ENCODE measurements at places on chromosomes 5 and 9.

DNA sequence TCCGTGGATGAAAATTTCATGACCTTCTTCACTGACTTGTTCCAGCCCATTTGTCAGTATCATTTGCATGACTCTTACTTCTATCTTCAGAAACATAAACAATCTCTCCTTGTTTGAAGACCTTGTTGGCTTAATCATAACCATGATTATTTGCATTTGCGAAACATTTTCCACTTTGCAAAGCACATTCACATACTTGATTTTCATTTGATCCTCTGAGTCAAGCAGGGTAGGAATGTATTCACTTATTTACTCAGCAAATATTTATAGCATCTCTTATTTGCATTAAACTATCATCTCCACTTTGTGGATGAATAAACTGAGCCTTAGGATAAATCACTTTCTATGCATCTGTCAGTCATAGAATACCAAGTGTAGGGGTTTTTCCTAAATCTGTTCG lies 343.0 kb upstream of the SGCD start:
- no peak for DNase-seq

GRCh38 chr9:96232539-96233241 lies 69.3 kb downstream of the HSD17B3 start:
- no peak for DNase-seq

GRCh38 chr5:8861764-8862163 lies 684.1 kb downstream of the SEMA5A start:
- no peak for DNase-seq

DNA sequence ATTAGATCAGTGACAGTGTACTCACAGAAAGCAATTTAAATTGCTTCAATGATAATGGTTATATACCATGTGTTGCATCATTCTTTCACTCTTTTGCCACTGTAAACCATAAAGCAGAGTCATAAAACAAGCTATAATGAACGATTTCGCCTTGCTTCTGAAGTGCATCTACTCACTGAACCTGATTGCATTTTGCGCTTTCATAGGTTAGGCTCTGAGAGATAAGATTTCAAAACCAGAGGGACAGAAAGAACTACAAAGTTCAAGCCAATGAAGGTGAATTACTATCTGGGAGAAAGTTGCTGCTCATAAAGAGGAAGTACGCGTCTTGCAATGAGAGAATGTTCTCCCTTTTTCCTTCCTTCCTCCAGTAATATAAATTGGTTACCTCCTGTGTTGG lies 412.7 kb downstream of the CETN3 start:
- DNase-seq: no peak

DNA sequence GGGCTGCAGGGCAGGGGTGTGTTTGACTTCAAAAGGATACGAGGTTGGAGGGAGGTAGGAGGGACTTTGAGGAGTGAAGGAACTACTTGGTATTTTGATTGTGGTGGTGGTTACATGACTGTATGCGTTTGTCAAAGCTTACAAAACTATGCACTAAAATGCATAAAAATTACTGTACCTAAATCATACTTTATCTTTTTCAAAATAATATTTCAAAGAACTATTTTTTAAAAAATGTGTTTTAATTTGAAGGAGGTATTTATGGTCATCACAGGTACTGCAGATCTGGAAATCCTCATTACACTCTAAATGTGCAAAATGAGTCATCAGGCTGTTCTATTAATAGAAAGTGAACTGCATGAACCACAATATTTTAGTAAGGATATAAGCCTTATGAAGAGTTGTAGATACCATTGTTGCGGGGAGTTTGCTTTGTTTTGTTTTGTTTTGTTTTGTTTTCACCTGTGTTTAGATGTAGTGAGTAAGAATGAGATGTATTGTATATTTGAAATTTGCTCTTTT lies 116.9 kb downstream of the ARRDC3 start:
- DNase-seq: no peak

DNA sequence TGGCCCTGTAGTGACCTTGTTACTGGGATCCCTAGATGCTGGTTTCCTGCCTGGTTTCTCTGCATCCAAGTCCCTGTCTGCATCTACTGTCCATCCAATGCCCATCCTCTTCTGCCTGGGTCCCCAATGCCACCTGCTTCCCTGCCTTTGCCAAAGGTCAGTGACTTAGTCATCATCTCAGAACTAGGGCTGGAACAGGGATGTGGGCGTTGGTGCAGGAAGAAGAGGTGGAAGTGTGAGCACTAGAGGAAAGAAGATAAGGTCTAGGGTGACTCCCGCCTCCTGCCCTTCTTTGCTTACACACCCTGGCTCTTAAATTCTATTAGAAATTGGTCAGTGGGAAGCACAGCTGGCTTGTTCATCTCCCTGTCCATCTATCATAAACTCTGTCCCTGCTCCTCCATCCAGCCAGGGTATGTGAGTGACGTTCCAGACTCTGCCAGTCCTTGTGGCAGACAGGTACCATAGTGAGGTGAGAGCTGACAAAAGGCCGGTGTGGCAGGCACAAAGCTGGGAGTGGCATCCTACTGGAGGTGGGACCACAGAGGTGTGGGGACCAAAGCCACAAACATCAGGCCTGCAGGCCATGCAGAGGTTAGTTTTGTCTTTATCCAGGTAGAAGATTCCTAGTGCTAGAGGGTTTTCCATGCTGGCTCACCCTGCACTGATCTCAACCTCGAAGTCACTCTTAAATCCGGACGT lies 9.2 kb downstream of the PTPN3 start:
- no peak for DNase-seq

GRCh38 chr5:128436749-128437188 lies 101.3 kb downstream of the FBN2 start:
- DNase-seq: no peak

DNA sequence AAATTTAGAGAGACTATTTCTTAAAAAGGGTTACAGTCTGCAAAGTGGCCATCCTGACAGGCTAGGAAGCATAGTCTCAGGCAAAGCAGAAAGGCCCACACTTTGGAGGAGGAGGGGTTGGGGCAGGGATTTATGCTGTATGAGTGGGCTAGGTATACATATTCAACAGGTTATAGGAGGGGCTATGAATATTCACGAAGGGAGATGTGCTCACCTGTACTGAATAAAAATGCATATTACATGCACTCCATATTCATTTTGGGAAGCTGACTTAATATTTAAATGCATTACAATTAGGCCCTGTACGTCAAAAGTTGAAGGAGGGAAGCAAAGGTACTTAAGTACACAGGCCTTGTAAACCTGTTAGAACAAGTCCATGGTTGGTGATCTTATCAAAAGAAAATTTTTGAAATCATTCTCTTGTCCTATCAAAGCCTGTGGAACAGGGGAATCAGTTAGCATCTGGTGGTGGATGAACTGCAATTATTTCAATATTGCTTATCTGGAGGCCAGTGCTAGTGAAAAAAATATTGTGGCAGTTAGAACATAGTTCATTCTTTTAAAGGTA lies 1.6 kb downstream of the CENPP start:
- DNase-seq: no peak

- DNase-seq: no peak
These were observed 97.3 kb upstream of the HMHB1 start for GRCh38 chr5:143714629-143715028.

DNA sequence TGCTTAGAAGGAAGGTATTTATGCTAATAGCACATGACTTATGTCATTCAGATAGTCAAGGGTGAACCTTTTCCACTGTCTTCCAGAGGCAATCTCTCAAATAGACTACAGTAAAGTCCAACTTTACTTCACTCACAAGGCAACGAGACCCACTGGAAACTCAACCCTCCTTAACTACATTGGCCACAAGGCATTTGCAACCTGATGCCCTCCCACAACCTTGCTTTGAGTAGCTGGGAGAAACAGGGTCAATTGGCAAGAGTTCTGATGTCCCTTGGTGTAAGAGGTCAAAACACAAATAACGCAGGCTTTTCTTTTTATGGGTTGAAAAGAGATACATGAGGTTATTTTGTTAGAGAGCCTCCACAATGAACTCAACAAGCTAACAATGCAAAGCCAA lies 6.1 kb downstream of the GAS1 start:
- no peak for DNase-seq

GRCh38 chr5:14465116-14465515 lies 116.5 kb upstream of the OTULINL start:
- no peak for DNase-seq

DNA sequence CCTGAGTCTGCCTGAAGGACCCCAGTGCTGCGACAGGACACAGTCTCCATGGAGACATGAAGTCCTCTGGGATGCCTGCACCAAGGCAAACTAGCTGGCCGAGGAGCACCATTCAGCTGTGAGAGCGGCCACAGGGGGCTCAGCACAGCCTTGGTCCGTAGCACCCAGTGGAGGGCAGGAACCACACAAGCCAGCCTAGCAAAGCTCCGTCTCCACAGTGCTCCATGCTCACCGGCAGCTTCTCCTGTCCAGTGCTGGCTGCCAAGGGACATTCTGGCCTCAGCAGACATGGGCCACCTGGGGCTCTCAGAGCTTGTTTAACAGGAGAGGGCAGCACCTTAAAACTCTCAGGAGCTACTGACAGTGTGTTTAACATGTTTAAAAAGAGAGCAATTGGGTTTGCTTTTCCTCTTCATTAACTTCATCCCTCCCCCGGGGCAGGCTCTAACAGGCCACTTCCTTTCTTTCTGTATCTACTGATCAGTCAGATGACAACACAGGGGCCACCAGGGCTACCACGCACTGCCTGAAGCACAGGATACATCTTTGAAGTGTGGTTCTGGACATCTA lies 57.0 kb downstream of the SECISBP2 start:
- DNase-seq: no peak

- DNase-seq: no peak
These were observed 58.0 kb downstream of the ADAMTS16 start for GRCh38 chr5:5198135-5198534.

DNA sequence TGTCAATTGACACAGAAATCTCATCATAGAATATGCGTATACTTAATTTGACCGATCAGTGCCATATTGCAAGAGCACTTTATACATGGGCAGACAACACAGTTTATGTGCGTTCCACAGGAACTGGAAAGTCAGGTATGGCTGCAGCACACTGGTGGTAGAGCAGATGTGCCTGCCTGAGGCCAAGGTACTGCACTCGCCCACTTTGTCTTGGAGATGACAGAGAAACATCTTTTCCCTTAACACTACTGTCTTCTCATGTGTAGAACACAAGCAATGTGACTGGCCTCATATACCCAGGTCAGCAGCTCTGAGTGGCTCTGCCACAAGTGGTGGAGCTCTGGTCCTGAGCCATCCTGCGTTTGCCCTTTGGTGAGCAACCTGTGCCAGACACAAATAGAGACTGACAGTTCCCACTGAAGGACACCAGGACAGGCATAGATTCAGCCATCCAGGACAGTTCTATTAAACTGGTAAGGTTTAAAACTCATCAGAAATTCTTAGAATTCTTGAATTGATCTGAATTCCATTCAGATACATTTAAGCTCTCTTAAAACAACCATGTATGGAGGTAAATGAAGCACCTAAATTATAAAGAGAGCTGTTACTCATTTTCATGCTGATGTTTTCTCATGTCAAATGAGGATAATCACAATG lies 21.0 kb upstream of the PPP2CA start:
- no peak for DNase-seq

DNA sequence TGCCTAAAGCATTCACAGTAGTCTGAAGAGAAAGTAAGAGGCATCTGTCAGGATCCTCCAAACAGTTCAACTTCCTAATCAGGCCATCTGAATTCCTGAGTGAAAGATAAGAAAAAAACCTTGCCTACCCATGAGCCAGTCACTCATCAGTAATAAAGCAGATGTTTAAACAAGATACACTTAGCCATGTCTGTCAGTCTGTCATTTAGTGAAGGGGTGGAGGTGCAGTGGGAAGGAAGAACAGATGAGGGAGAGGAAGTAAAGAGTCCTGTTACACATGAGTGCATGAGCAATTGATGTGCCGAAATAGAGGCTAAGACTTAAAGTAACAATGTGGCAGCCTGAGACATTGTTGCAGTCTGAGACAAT lies 29.9 kb upstream of the DMRTA1 start:
- no peak for DNase-seq

- DNase-seq: no peak
These were observed 33.9 kb downstream of the HABP4 start for GRCh38 chr9:96483733-96484390.

GRCh38 chr5:6373081-6373846 lies 5.1 kb downstream of the MED10 start:
- no peak for DNase-seq

GRCh38 chr5:143174714-143175398 lies 228.6 kb downstream of the NR3C1 start:
- DNase-seq: no peak

DNA sequence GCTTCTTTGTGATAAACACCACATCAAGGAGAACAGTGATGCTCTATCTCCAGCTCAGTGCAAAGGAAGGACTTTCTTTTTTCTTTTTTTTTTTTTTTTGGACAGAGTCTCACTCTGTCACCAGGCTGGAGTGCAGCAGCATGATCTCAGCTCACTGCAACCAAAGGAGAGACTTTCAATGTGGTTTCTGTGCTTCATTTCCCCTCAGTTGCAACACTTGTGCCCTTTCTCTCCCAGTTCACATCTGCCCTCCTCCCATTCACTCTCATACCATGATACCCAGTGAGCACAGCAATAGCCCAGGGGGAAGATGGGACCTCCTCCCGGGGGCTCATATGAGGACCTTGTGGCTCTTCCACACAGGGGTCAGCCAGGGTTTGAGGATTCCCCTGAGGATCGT lies 110.0 kb downstream of the MTRR start:
- DNase-seq: no peak

DNA sequence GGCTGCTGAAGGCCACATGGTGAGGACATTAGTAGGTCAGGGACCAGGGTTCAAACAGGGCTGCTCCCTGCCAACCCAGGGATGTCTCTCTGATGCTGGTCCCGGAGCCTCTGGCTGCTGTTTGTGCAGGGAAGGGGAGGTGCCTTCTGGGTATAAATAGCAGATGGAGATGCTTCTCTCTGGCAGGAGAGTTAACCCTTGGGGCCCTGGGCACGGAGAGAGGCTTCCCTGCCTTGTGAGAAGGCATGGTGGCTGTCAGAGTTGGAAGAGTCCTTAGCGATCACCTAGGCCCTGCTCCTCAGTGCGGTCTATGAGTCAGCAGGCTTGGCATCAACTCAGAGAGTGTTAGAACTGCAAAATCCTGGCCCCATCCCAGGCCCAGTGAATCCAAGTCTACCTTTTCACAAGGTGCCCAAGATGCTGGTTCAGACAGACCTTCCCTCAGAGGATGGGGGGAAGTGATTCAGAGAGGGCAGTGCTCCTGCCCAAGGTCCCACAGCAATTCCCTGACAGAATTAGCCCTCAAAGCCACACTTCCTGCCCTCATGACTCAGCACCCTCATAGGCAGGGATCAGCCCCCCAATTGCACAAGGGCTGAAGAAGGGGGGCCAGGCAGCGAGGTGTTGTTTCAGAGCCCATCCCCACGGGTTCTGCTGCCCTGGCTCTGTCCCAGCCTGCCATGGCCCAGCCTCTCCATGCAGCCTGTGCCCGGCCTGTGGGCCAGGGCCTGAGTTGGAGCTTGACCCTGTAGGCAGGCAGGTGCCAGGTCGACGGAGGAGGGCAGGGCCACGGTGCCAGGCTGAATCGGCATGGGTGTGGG lies 25.6 kb downstream of the CAMK2A start:
- DNase-seq: no peak

All from stimulated activated CD8-positive, alpha-beta memory T cell treated with anti-CD3 and anti-CD28 coated beads, Interleukin-15, amount 100 ng/mL, for 24 hours (primary cell).